ENCODE measurements at places on chromosomes 12 and 14.
A peak's percentile ranks its signal among the peaks of the same experiment; 100 is the strongest.

- no peak for DNase-seq
Measured at GRCh38 chr12:69241438-69242092, 2.2 kb downstream of the CPSF6 start.

- DNase-seq, result peak; percentile 32
Measured at GRCh38 chr12:82880442-82880901, 193.8 kb downstream of the TMTC2 start.

- DNase-seq, result no peak
Measured at GRCh38 chr12:4700621-4701026, 19.6 kb upstream of the GALNT8 start.

- DNase-seq, result no peak
Measured at GRCh38 chr12:88026196-88026595, 3.0 kb downstream of the C12orf50 start.

DNA sequence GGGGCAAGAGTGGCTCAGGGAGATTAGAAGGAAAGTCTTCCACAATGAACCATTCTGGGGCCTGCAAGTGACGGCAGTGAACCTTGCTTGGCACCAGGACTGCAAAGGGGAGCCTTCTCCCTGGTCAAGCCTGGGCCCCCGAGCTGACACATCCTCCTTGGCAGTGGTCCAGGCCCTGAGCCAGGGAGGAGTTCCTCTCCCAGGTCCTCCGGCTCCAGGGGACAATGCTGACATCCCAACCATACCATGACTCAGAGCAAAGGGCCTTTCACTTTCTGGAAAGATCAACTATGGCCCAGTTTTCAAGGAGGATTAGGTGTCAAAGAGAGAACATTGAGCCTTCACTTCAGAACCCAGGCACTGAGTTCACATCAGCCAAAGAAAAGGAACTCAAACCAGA, 756.5 kb upstream of the TBX3 start:
- peak; percentile 50 for DNase-seq

DNA sequence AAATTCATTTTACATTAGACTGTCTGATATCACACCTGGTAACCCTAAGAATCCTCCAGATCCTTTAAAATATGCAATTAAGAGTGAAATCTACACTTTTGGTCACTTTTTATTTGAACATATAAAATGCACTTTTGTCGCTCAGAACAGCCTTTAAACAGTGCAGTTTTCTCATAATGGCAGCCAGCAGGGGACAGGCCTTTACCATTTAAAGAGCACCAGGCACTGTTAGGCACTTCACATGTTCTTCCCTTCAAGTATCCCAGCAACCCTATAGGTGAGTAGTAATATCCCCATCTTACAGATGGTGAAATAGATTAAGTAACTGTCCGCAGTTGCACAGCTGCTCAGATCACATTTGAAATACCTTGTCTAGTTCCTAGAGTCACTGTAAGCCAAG, 11.3 kb upstream of the SAMD4A start:
- DNase-seq, result no peak

DNA sequence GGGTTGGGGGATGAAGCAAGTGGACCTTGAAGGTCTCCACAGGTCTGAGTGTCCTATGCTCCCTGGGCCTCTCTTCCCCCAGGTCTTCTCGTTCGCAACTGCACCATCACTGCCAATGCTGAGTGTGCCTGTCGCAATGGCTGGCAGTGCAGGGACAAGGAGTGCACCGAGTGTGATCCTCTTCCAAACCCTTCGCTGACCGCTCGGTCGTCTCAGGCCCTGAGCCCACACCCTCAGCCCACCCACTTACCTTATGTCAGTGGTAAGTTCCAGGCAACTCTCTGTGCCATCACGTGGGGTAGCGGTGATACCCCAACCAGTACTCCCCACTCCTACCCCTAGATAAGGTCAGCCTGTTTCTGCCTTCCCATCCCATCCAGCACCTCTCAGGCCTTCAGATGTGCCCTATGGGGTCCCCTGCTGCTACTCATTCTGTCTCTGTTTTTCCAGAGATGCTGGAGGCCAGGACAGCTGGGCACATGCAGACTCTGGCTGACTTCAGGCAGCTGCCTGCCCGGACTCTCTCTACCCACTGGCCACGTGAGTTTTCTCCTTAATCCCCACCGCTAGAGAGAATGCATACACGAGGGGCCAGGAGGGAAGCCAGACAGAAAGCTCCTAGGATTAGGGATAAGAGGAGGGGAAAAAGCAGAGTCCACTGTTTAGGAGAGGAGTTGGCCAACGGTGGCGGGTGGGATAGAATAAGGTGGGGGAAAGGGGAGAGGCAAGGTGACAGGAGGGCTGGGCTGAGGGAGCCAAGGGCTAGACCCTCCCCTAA, 1.6 kb upstream of the TAPBPL start:
- no peak for DNase-seq
